A172 (cell line): ENCODE measurements at places on chromosomes 2 and 18. TPM values are rescaled to one million over a fixed set of nuclear protein-coding genes. Genes with fewer than 3 reads are reported as not detected.

DNA sequence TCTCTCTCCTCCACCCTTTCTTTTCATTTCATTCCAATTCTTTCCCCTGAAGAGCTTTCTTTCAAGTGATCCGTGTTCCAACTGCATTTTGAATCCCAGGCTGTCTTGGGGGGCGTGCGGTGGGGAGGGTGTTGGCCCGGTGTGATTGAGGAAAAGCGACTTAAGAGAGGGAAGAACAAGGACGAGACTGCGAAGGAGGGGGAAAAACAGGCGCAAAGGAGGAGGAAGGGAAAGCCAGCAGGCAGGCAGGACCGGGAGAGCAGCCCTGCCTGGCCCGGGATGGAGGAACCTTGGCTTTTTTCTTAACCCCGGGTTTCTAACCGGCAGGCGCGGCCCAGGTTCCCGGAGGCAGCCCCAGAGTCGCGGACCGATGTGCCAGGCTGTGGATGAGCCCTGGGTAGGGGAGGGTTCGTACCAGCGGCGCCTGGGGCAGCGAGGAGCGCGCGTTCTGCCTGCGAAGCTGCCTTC lies 1.3 kb downstream of the ADCYAP1 start:
- DNase-seq = no peak

DNA sequence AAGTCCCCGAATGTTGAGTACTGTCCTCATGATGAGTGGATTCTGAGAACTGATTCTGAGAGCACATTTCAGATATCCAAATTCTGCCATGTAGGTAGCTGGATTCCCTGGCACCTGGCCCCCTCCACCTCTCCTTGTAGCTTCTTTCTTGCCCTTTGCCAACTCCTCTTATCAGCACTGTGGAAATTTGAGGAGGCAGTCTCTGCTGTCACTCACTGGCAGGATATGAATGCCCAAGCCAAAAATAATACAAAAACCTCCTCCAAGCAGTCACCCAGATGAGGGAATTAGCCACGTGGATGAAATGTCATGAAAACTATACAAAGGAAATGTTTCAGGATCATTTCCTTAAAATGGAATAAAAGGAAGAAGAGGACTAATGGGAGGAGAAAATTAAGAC lies 276.8 kb downstream of the SETBP1 start:
- DNase-seq = no peak

DNA sequence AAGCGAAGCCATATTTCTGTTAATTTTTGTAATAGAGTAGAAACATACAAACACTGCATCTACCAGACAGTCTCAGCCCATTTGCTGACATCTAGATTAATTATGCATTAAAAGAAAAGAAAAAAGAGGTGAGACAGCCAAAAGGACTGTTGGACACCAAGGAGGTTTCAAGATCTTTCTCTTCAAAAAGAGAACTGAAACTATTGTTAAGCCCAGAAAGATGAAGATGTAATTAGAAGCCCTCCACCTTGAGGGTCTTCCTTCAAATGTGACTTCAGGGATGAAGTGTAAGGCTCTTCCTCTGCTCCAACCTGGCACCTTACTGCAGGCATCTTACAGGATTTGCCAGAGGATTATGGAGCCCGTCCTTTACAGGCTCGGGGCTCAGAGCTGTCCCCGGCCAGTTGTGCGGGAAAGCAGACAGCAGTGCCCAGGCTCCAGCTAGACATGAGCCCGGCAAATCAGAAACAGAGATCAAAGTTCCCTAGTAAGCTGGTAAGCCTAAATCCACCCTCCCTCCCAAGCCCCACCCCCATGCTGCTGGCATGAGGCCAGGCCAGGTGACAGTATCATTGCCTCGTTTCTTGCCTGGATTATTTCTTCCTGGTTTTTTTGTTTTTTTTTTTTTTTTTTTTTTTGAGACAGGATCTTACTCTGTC lies 38.9 kb downstream of the ADI1 start:
- DNase-seq = no peak

DNA sequence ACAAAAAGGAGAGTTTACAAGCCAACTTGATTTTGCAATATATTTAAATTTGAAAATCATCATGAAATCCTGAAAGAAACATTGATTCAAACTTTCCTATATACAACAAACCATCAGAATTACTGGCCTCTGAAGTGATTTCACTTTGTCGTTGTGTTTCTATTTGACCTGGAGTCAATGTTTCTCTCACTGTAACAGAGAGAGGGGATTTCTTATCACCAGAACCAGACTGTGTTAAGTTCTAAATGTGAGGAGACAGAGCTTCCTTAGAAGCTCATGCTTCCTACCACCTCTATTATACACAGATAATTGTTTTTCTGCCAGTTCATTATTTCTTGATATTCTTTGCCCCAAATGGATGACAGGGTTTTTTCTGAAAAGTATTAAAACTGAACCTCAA lies 245.0 kb upstream of the RND3 start:
- no peak for DNase-seq

GRCh38 chr2:75432761-75433361 lies 127.9 kb downstream of the EVA1A start:
- no peak for DNase-seq

DNA sequence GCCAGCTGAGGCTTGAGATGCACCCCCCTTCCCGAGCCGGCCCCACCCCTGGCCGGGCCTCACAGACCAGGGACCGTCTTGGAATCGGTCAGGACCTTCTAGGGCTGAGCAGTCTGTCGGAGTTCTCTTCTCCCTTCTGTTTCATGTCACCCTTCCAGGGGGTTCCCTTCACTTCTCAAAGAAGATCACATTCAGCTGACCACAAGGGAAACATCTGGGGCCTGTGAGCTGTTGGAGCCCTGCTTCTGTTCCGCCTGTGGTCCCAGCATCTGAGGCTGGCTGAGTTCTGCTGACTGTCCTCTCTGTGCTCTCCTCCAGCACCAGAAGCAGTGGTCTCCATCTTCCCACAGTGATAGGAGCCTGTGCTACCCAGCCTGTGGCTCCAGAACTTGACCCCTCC lies 106.5 kb downstream of the SEPTIN10 start:
- DNase-seq = no peak

The KCNG2 gene
- total RNA-seq = not detected in 2 replicates

The NYAP2 gene
- not detected in 2 replicates for total RNA-seq
